ENCODE measurements at places on chromosomes 1 and 21.
A peak's percentile ranks its signal among the peaks of the same experiment; 100 is the strongest.

GRCh38 chr1:87880098-87880760 lies 551.5 kb downstream of the LMO4 start:
- no peak for DNase-seq

DNA sequence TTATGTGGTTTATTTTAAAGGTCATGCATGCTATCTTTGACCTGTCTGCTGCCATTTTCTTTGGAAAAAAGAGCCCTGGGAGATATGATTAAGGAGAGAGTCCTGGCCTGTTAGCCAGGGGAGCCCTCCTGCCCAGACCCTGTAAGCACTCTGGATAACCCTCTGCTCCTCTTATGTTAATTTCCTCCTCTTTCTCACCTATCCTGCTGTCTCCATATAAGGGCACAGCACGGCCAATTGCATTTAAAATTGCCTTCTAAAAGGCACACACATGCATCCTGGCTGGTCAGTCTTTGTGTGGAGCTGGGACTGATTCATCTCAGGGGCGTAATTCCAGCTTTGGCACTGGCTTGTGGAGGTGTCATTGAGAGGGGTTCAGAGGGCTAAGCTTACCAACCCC lies 158.9 kb downstream of the ST6GALNAC5 start:
- no peak for DNase-seq

- DNase-seq = peak; percentile 80
Measured at GRCh38 chr1:43058545-43059360, 100.1 kb upstream of the SLC2A1 start.

- DNase-seq = no peak
Measured at GRCh38 chr1:4634156-4634792, 20.1 kb upstream of the AJAP1 start.

DNA sequence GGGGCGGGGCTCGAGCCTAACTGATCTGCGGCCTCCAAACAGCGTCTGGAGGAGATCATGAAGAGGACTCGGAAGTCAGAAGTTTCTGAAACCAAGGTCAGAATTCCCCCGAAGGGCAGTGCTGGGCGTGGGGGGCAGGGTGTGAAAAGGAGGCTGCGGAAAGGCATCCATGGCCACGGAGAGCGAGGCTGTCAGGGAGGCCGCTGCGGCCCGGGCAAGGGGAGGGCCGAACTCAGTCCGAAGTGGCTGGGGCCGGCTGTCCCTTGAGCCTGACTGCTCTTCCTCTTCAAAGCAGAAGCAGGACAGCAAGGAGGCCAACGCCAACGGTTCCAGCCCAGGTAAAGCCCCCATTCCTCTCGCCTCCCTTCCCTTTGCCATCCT lies 23.2 kb downstream of the MAP7D1 start:
- no peak for DNase-seq

DNA sequence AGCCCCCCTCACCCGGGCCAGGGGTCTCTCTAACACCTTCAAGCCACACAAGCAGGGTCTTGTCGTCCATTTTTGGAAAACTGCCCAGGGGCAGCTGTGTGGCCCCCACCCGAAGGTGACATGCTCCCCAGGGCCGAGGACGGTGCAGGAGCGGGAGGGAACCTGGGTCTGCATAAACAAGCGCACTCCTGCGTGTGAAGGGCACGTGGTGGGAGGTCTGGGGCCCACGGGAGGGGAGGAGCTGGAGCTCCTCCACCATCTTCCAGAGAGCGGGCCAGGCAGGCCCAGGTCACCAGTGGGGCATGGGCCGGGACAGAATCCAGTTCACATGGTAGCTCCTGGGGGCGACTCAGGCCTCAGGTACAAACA lies 16.5 kb downstream of the CFAP74 start:
- DNase-seq = no peak

GRCh38 chr1:184270556-184270955 lies 116.3 kb upstream of the C1orf21 start:
- DNase-seq = no peak

- DNase-seq = no peak
Measured at GRCh38 chr1:163672976-163673758, 351.4 kb downstream of the NUF2 start.

DNA sequence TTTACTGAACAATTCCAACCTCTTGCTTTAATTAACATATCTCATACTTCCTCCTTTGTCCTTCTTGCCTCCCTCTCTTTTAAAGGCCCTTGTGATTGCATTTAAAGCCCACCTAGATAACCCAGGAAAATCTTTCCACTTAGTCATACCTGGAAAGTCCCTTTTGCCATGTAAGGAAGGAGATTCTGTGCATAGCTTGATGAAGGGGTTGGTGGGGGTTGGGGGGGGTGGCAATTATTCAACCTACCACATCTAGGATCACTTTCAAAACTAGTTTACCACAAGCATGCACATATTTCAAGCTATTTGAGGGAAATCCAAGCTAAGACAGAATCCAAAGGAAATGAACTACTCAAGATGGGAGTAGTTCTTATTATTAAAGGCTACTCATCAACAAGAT lies 249.1 kb upstream of the PTBP2 start:
- DNase-seq = peak; percentile 93

- no peak for DNase-seq
Measured at GRCh38 chr1:243420946-243421685, 165.3 kb downstream of the SDCCAG8 start.

- DNase-seq = no peak
Measured at GRCh38 chr1:78053498-78053897, 7.7 kb downstream of the GIPC2 start.

GRCh38 chr1:156389311-156389710 lies 20.3 kb downstream of the RHBG start:
- DNase-seq = no peak

GRCh38 chr1:8871539-8871935 lies 6.9 kb downstream of the ENO1 start:
- DNase-seq = no peak

- DNase-seq = no peak
Measured at GRCh38 chr1:176551146-176551545, 88.2 kb downstream of the PAPPA2 start.
